ENCODE measurements at places on chromosomes 1 and 21. TPM values are rescaled to one million over a fixed set of nuclear protein-coding genes. Genes with fewer than 3 reads are reported as not detected.

DNA sequence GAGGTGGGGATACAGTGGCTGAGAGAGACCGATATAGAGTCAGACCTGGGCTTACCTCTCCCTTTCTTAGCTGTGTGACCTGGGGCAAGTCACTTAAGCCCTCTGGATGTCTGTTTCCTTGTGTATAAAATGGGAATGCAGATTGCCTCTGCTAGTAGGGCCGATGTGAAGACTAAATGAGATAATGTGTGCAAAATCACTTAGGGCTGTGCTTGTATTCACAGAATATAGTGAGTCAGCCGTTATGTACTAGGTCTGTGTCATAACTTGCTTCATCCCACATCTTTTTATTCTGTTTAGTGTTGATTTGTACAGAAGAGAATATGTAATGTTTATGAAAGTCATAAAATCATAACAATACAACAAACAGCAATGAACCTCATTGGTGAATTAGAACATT is 56.0 kb downstream of the PTPRU start:
- no peak for DNase-seq

- peak; percentile 100 for DNase-seq
These were observed 6.2 kb upstream of the ANKRD35 start for GRCh38 chr1:145891587-145892485.

DNA sequence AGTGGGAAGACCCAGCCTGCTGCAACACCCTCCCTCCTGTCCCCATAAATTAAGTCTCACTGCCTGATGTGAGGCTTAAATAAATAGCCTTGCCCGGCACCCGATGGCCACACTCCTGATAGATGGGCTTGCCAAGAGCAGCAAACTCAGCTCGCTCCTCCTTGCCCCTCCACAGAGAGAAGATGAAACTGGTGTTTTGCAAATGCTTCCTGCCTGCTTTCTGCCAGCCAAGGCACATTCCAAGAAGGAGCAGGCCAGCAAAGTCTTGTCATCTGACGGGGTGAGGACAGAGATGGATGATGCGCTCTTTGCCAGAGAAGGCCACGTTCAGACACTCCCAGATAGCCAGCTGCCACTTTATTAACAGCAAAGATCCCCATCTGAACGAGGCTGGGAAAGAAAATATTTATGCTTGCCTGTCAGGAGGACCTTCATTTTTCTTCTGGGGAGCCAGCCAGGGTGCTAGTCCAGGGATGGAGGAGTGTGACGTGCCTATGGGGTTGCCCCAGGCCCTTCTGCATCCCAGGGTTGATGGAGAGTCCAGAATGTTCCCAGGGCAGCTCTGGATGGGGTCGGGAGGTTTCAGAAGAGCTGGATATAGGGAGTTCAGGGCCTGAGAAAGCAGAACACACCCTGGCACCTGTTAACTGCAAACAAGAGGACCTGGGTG is 265.4 kb downstream of the FOXD2 start:
- DNase-seq = no peak

GRCh38 chr1:3359351-3359750 is 95.1 kb upstream of the ARHGEF16 start:
- no peak for DNase-seq

DNA sequence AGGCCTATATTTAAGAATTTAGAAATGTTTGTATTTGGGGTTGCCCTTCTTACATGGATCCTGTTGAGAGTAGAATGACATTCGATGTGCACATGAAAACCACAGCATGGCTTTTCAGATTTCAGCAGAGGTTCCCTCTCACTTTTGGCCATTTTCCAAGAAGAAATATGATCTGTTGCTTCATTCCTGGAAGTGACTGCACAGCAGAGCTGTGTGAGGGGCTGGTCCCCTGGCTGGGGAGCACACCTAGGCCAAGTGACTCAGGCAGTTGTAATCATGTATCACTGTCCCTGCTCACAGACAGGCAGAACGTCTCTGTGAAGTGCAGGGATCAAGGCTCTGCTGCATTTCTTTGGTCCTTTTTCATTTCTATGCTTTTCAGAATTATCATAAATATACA is 32.3 kb downstream of the AGT start:
- peak; percentile 97 for DNase-seq

Gene RAB25
- 5.5 TPM for total RNA-seq

DNA sequence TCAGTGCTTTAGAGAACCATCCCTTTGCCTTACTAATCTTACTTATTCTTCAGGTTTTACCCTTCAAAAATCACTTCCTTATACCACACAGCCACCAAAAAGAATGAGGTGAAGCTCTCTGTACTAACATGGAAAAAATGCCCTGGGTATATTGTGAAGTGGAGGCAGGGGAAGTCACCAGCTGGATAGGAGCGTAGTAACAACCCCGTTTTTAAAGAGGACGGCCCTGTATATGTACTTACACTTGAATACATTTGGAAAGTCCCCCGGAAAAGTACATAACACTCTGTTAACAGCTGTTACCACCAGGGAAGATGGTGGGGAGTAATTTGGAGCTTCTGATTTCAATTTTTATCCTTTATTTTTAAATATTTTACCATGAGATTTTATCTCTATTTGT is 28.2 kb upstream of the KHDRBS1 start:
- no peak for DNase-seq

DNA sequence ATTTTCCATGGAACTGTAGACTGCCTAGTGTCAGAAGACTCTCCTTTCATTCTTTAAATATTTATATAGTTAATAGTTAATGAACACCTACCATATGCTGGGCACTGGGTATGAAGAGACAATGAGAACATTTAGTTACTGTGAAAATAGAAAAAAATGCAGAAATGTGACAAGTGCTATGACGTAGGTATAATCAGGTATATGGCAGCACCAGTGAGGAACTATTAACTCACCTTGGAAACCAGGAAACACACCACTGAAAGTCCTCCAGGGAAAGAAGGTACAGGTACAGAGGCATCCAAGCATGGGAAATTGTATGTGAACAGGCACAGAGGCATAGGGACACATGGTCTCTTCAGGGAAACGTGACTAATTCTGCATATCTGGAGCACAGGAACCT is 42.3 kb downstream of the DPT start:
- no peak for DNase-seq

Gene CYP2J2
- 0.42 TPM for total RNA-seq

GRCh38 chr1:68551459-68551858 is 54.6 kb upstream of the DEPDC1 start:
- no peak for DNase-seq

DNA sequence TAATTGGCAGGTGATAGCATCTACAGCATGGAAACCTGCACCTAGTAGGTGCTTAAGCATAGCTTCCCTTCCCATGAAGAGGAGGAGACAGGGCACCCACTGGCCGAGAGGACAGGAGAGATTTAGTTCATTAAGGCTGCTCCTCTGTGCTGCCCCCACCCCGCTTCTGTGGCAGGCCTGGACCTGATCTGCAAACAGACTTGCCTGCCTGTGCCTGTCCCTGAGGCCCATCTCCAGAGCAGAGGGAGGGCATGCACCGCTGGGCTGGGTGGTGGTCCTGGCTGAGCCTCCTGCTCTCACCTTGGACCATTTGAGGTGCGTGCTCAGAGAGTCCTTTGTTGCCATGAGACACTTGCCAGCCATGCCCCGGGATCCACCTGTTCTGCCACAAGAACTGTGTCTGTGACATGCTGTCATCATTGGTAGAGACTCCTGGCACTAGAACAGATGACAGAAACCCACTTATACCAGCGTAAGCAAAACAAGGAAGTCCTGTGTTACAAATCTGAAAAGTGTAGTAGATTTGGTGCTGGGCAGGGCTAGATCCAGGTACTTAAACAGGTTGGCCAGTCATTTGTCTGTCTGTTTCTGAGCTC is 55.6 kb downstream of the PTPRF start:
- DNase-seq = peak; percentile 14

- no peak for DNase-seq
These were observed 23.7 kb downstream of the IRF2BP2 start for GRCh38 chr1:234586304-234586703.

- DNase-seq = no peak
These were observed 1.6 kb downstream of the PADI4 start for GRCh38 chr1:17309426-17310067.

- no peak for DNase-seq
These were observed 969 bp downstream of the ACAP3 start for GRCh38 chr1:1306661-1307260.

Gene TEX35
- not detected for total RNA-seq

DNA sequence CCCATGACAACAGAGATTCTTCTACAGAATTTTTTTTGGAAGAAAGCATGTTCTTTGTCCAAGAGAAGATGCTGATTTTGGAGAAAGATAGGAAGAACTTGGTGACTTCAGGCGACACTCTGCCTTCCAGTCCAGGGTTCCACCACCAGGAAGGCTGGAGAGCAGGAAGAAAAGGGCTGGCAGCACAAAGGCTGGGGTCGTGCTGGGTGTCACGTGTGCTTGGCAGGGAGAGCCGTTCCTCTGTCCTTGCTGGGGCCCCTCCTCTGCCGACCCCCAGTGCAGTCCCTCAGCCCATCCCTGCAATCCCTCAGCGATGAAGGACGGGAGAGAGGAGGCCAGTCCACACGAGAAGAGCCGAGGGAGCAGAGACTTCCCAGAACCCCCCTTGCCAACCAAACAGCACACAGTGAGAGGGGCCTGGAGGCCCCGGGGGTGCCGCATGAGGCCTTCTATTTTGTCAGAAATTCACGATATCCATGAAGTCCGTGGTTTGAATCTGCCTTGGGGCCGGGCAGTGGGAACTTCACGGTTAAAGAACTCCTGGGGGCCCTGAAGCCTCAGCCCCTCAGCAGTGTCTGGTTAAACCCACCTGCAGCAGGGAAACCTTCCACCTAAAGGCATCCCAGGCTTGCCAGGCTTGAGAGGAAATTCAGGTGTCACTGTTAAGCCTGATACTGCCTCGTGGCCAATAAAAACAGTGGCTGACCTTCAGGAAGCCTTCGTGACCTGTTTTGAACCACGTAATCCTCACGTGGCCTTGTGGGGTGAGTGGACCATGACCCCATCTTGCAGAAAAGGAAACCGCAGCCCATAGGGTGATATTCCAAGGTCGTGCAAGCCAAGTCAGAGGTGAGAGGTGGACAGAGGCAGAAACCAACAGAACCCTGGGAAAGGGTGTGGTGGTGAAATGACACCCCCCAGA is 3.4 kb downstream of the KRTAP10-12 start:
- no peak for DNase-seq

DNA sequence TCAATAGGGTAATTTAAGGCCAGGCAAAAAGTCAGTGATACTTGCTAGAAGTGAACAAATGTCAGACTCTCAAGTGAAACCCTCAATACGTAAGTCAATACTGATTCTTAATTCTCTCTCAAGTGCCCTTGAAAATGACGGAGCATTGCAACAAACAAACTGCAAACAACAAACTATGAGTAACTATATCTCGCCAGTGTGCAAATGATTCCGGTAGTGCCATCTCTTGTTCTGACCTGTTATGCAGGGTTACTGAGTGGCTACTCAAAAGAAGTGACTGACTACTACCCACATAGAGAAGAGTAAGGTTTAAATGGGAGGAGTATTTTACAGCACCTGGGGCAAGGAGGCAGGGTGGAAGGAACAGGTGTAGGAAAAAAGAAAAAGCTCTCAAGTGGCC is 1.6 kb downstream of the SLC19A2 start:
- DNase-seq = peak; percentile 50

- DNase-seq = no peak
These were observed 31.6 kb downstream of the EEIG2 start for GRCh38 chr1:108591466-108591865.

GRCh38 chr1:203148127-203148526 is 20.6 kb downstream of the ADORA1 start:
- DNase-seq = peak; percentile 68

GRCh38 chr21:42655796-42656770 is 2.7 kb downstream of the PDE9A start:
- peak; percentile 29 for DNase-seq

DNA sequence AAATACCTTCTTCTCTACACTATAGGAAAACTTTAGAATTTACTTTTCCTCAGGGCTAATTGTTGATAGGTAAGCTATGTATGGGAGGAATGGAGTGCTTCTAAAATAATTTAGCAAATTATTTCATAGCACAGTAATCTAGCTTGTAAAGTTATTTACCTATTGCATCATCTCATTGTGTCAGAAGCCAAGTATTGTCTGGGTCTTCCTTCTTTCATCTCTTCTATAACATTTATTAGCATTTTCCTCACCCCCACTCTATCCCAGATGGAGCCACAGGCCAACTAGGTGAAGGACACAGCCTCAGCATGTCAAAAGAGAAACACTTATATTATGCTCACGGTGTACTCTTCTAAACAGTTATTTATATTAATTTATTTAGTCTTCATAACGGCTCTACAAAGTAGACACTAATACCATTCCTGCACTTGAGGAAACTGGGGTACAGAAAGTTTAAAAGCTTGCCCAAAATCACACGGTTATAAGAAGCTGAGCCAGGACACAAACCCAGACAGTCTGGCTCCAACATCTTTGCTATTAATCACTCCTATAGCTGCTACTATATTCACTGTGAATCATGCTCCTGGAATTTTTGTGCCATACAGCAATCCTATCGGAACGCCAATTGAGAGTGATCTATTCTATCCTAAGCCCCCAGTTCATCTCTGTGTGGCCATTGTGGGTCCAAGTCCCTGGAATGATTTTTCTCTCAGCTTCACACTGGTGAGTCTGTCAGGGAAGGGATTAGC is 43.1 kb downstream of the OR10J5 start:
- DNase-seq = peak; percentile 81

- DNase-seq = peak; percentile 38
These were observed 9.9 kb upstream of the NPHP4 start for GRCh38 chr1:6001992-6002576.

Gene TFF2
- not detected for total RNA-seq

DNA sequence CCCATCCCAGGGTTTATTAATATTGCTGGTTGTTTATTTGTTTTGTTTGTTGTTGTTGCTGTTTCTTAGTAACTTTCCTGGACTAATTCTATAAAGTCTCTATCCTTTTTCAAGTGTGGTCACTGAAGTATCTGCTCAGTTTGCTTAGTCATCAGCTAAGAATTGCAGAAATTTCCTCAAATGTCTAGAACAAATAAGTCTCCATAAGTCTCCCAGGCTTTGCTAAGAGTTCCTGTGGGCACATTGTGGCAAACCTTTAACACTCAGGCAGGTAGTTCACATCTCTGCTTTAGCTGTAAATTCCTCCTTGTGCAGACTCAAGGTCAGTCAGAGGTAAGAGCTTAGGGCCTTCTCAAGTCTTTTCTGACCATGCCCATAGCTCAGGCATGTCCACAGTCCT is 38.9 kb upstream of the C1orf185 start:
- DNase-seq = peak; percentile 61

Gene OMA1
- total RNA-seq = 17.9 TPM

- no peak for DNase-seq
These were observed 28.4 kb downstream of the RRP1B start for GRCh38 chr21:43687566-43688399.

DNA sequence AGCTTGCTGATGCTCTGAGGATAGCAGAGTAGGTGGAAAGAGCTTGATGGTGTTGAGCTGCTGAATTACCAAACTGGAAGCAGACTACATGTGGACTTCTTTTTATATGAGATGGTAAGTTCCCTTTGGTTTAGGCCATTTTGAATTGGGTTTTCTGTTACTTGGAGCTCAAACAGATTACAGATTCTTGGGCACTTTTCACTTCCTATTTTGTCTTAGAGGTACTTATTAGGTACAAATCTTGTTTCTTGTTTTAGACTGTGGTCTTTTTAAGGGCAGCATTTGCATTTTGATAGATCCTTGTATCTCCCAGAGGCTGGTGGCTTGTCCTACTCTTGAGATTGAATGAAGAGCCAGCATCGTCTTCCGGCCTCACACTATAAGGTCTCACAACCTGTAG is 70.2 kb downstream of the GADD45A start:
- no peak for DNase-seq

Gene SLAMF6
- total RNA-seq = not detected

Gene LHX8
- not detected for total RNA-seq

Gene CHRM3
- total RNA-seq = 0.56 TPM

Measured in MCF 10A (cell line).